NCI-H1436 (cell line): ENCODE measurements at places on chromosomes 7 and 10.

DNA sequence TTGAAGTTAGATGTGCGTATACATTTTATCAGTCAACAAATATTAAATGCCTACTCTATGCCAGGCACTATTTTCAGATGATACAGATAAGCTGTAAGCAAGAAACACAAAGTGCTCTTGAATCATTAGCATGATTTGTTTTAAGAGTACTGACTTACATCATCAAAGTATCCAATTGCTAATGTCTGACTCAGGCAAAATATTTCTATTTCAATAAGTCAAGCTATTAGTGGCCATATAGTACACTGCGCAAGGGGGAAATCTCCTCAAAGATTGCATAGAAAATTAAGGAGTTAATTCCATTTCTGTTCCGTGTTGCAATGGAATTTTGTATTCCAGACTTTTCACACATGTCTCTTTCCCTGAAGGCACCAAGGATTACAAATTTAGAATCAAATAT is 46.1 kb upstream of the DNAJC1 start:
- DNase-seq, result no peak

- no peak for DNase-seq
Measured at GRCh38 chr7:29641651-29642050, 78.0 kb downstream of the PRR15 start.

DNA sequence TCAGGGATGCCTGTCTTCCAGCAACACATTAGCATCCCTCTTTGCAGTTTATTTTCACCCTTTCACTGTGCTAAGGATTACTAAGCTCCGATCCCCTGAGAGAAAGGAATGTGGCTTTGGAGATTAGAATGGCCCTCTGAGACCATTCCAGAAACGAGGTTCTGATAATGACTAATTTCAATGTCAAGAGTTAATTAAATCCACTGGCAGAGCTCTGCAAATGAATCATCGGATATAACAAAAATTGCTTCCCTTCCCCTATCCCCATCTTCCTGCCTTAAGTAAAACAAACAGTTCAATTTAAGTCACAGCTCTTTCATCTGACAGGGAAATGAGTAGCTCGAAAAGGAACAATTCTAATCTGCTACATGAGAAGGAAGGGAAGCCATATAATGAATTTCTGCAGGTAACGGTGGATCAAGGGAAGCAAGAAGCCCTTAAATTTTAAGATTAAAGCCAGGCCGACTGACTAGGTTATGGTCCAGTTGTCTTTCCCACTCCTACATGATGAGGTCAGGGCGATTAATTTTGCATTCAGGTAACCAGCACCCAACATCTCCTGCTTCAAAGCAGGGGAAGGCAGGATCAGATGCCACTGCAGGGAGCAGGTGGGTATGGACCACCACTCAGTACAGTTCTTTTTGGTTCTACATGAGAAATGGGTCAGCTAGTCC is 50.5 kb downstream of the MALSU1 start:
- DNase-seq, result no peak

DNA sequence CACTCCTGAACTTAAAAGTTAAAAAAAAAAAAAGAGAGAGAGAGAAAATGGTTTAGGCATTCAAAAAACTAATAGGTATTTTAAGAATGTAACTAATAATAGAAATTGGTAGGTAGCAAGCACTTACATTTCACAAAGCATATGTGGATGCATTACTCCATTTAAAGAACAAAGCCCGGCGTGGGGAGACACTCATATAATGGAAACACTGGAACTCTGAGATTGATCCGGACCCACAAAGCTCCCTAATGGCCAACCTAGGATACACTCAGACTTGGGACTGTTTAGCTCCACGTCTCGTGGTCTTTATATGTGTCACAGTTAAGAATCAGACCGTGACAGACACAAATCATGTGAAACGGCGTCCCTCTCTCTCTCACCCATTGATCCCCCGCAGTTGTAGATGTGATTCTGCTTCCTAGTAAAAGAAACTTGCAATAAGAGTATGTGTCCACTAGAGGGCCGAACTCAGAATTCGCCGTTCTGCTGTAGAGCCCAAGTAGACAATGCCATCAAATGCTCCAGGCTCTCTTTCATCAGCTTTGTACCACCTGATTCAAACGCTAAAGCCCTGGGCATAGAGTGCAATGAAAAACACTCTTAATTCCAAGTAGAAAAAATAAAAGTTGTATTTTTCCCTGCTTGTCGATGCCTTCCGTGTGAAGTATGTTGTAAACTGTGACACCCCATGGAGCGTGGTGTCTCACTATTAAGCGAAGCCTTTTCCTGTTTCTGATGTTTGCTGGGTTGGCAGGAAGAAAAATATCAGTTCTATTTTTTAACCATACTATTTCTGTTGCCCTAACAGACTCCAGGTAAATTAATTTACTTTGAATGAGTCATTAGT is 429.0 kb upstream of the MTPN start:
- DNase-seq, result peak; percentile 56

DNA sequence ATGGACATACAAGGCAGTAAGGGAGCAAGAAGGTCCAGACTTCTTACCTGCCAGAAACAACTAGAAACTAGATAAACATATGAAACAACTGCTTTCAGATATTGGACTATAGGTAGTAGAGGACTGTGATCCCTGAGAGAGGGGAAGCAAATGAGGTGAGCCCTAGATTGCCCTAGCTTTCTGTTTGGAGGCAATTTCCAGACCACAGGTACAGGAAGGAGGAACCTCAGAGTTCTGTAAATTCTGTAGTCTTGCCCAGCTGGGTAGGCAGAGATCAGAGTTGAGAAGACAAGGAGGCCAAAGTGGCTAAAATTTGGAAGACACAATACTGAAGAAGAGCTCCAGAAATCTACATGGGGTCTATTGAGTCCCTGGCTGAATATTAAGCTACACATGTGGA is 21.0 kb downstream of the CDK6 start:
- DNase-seq, result no peak

GRCh38 chr7:9498303-9498702 is 1064.9 kb downstream of the NXPH1 start:
- DNase-seq, result no peak

GRCh38 chr10:17062955-17063484 is 66.6 kb downstream of the CUBN start:
- no peak for DNase-seq

DNA sequence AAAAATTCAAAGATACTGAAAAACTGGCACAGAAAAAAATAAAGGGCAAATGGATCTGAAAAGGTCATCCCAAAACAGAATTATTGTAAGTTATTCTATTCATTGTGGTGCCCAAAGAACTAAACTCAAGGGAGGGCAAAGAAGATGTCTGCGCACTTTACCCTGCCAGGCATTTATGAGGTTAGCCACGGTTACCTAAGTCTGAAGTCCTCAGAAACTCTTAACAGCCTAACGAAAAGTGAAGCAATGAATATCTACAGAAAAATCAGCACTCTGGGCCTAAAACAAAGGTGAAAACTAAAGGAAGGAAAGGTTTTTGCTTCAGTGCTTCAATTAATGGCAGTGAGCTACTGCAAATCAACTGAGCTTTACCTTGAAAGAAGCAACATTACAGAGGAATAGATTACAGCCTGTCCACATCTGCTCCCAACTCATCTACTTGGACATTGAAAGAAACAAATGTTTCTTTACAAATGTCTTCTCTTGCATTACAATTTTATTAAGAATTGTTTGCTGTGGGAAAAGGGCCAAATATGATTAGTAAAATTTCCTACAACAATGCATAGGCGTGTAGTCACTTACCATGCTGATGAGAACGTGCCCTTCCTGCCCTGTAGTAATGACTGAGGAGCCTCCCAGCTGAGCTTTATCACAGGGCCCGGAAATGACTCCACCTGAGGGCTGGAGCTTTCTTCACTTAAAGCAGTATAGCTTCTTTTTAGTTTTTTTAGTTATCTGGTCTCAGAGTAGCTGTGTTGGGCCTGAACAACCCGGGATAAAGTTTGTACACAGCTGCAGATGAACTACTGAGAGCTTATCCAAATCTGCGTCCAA is at the start of gene TUBAL3:
Gene TUBAL3 (minus strand): TSS at position 621 of the 834 bp plus-strand sequence. CDS start 36 bp downstream, at position 585.
- DNase-seq, result no peak

DNA sequence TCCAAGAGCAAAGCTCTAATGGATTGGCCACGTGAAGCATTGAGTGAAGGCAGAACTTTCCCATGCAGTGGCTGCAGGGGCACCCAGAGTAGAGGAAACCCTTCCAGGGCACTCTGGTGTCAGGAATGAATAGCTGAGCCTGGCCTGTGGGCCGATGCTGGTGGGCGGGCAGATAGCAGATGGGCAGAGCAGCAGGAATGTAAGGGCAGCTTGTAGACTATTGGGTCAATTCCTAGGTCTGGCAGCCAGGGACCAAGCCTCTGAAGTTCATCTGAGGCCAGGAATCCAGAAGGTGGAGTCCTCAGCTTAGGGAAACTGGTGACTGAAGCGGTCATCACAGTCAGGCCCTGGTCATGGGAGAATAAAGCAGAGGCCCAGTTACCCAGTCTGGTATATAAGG is 115.4 kb downstream of the TMEM178B start:
- no peak for DNase-seq

DNA sequence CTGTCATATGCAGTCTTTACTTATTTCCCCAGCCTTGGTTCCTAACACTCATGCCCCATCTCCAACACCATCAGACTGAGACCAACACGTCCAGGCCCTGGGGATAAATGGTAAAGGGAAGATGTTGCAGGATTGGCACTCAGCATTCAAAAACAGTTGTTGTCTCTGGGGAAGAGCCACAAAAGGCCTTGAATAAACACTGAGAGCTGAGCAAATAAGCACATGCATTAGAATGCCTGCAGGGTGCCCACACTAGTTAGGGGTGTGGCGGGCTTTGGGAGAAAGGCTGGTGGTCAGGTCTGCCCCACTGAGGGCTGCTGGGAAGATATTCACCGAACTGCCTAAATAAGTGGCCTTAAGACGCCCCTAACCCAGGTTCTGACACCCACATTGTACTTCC is 391.0 kb downstream of the GFRA1 start:
- DNase-seq, result no peak

- no peak for DNase-seq
Measured at GRCh38 chr7:3033136-3033535, 10.5 kb downstream of the CARD11 start.

- DNase-seq, result no peak
Measured at GRCh38 chr7:155631155-155631554, 13.3 kb upstream of the RBM33 start.

- DNase-seq, result no peak
Measured at GRCh38 chr10:84424731-84425167, 96.4 kb downstream of the CCSER2 start.

- DNase-seq, result no peak
Measured at GRCh38 chr7:40303996-40304395, 169.2 kb downstream of the SUGCT start.

GRCh38 chr7:128916643-128916915 is 6.1 kb upstream of the KCP start:
- no peak for DNase-seq

DNA sequence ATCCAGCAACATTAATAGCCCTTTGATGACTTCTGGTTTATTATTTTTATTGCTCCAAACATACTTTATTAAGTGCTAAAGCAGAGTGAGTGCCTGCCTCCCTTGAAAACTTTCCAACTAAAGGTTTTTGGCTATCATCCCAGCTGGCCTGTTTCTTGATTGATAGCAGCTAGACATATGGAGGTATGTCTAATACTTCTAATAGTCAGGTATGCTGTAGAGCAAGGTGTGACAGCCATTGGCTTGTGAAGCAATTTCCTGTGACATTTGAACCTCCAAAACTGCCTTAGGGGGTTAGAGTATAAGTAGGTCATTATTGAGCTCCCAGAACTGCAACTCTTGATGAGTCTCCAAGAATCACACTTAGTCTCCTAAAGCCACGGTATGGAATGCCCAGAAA is 55.8 kb downstream of the LOXL4 start:
- no peak for DNase-seq

- DNase-seq, result no peak
Measured at GRCh38 chr10:12510501-12510941, 161.2 kb downstream of the CAMK1D start.

DNA sequence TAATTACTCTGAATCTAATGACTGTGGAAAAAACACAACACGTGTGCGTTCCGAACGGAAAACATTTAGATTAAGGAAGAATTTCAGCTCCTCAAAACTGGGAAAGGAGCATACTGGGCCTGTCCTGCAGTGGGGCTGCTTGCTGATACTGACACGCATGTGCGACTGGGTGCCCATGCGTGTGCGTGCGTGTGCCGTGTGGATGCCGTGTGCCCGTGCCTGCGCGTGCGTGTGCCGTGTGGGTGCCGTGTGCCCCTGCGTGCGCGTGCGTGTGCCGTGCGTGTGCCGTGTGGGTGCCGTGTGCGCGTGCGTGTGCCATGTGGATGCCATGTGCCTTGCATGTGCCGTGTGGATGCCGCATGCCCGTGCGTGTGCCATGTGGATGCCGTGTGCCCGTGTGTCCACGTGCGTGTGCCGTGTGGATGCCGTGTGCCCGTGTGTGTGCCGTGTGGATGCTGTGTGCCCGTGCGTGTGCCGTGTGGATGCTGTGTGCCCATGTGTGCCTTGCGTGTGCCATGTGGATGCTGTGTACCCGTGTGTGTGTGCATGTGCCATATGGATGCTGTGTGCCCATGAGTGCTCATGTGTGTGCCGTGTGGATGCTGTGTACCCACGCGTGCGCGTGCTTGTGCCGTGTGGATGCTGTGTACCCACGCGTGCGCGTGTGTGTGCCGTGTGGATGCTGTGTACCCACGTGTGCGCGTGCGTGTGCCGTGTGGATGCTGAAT is 28.2 kb downstream of the PWWP2B start:
- no peak for DNase-seq

GRCh38 chr7:69710768-69711438 is 112.6 kb downstream of the AUTS2 start:
- no peak for DNase-seq

- DNase-seq, result no peak
Measured at GRCh38 chr7:5596046-5596895, 172.6 kb upstream of the TNRC18 start.

DNA sequence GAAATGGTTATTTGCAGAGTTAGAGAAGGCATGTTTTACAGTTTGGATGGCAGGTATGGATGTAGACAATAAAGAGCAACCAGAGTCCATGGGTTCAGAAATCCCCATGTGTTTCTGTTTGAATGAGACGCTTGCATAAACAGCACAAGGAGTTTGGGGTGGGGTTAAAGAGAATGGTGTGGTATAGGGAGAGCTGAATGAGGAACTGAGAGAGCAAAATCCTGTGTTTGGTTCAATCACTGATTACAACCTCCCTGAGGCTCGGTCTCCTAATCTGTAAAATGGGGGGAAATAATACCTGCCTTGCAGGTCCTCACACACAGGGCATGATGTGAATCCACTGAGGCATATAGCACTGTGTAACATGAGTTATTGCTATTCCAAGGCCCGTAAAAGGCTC is 23.7 kb downstream of the CAV1 start:
- DNase-seq, result no peak

DNA sequence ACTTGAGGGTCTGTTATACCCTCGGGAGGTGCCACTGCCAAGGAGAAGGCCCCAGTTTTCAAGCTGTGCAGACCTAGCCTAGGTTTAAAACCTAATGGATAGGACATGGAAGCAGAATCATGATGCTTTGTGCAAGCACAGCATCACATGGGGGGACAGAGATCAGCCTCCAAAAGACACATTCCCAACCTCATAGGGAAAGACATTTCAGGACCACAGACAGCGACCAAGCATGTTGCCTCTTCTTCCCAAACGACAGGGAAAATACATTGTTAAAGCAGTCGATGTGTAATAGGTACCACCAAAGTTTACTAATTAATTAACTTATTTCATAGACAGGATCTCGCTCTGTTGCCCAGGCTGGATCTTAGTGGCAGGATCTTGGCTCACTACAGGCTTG is 573.9 kb downstream of the TCERG1L start:
- no peak for DNase-seq

GRCh38 chr7:151146761-151147160 is 20.7 kb downstream of the GBX1 start:
- DNase-seq, result no peak

- DNase-seq, result no peak
Measured at GRCh38 chr7:99383791-99384370, 9.4 kb downstream of the ARPC1B start.
